ENCODE measurements at places on chromosomes 11 and 22.
A peak's percentile ranks its signal among the peaks of the same experiment; 100 is the strongest.

- no peak for DNase-seq
These were observed 604.7 kb downstream of the TBC1D22A start for GRCh38 chr22:47367107-47367690.

GRCh38 chr11:32305460-32305859 is 129.9 kb downstream of the WT1 start:
- no peak for DNase-seq

DNA sequence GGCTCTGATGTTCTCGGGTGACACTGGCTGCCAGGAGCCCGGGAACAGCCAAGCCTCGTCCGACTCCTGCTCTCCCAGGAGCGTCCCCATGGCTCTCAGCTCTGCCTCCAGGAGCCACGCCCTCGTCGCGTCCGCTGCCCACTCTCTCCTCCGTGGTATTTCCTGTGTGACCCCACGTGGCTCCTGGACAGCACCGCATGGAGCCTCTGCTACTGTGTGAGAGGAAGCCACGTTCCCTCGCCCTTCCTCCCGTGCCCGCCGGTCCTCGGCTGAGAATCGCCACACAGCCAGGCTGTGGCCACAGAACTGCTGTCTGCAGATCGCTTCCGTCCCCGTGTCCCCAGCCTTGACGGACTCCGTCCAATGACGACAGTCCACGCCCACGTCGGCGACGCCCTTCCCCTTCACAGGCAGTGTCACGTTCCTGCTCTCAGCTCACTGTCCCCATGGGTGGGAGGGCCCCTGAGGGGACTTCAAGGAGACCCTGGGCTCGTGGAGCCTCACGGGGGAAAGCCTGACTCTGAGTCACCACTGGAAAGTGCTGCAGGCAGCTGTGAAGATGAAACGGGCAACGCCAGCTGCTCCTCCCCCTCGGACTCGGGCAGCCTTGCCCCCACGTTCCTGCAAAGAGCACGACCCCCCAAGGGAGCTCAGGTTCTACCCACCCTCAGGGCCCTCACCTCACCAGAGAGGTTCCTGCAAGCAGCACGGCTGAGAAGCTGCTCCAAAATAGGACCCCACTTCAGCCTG is 458.5 kb downstream of the BRD1 start:
- DNase-seq = no peak

- DNase-seq = peak; percentile 2
These were observed 460.0 kb downstream of the BUD13 start for GRCh38 chr11:116312570-116313391.

GRCh38 chr11:88535266-88535665 is 197.7 kb upstream of the CTSC start:
- DNase-seq = no peak

GRCh38 chr11:75668451-75669297 is at the start of gene MAP6:
Gene MAP6, minus strand, starts transcription at chr11:75669038. Its CDS starts 669 bp downstream, at chr11:75668369.
- DNase-seq = no peak

GRCh38 chr11:110148775-110149744 is 55.9 kb downstream of the ZC3H12C start:
- no peak for DNase-seq
